ENCODE measurements at places on chromosomes 6 and 20.

DNA sequence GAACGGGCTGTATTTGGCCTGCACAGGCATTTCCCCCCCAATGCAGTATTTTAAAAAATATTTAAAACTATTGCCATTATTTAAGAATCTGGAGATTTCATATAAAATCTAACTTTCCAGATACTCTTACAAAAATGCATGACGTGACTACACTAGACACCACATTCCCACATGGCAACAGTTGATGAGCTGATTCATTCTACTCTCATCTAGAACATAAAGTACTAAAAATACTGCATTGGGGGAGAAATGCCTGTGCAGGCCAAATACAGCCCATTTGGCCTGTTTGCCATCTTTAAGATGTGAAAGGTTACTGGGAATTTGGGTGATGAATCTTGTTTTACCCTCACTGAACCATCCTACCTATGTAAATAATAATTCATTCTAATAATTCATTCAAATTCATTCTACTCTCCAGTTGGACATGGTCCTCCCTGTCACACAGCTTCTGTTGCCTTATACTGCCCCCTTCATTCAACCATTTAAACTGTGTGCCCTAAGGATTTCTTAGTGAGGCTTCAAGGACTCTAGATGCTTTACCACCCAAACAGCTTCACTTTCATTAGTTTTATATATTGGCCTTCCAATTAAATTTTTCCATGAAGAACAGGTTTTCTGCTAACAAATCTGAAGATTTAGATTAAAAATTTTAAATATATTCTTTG, 6.9 kb upstream of the ZSCAN16 start:
- DNase-seq = no peak

DNA sequence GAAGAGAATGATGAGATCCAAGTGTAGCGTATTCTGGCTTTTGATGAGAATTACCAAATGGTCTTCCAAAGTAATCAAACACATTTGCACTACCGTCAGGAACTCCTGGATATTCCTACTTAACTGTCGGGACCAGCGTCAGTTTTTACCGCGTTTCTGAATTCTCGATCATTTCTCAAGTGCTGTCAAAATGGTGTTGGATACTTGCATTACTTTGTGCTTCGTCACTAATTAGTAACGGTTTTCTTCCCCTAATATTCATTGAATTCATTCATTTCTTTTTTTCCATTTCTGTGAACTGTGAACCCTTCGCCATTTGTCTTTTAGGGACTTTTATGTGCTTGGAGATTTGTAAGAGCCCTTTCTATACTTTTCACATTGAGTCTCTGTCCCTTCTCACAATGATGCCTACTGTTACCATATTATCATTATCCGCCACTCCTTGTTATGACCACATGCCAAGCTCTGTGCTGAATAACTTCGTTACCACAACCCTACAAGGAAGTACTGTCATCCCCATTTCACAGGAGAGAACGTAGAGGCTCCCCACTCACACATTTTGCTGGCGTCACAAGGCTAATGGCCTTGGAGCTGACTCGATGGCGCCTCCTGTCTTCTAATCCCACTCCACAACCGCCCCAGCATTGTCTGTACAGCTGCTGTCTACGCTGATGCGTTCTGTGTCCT, 74.2 kb upstream of the QKI start:
- no peak for DNase-seq

DNA sequence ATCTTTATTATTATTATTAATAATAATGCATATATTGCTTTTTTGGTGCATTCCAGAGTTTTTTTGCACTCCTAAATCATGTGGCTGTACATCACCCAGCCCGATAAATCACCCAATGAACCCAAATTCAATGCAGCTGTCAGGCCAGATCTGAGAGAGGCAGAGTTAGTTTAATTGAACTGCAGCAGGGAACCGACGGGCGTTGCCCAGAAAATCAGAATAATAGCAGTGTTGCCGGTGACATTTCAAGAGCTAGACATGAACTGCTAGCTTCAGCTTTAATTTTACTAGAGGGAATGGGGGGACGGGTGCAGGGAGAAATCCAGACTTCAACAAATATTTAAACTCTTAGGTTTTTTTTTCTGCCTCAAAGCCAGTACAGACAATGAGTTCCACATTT, 135.0 kb downstream of the CLIC5 start:
- DNase-seq = no peak

GRCh38 chr6:38141085-38141484, 321.6 kb downstream of the ZFAND3 start:
- DNase-seq = no peak

DNA sequence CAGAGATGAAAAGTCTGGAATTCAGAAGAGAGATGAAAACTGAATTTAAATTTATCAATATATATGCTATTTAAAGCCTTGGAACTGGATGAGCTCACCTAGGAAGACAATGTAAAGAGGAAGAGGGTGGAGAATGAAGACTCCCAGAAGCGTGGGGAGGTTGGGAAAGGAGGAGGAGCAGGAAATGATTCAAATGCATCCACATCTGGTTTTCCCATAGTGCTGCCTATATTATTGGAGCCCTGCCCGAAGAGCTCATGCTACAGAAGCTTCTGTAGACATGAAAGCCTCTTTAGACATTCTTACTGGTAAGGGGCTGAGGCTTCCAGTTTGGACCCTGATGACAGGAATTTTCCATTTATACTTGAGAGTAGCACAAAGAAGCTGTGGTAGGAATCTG, 19.2 kb downstream of the PDE7B start:
- no peak for DNase-seq

GRCh38 chr6:106077881-106078280, 8.3 kb upstream of the PRDM1 start:
- no peak for DNase-seq

DNA sequence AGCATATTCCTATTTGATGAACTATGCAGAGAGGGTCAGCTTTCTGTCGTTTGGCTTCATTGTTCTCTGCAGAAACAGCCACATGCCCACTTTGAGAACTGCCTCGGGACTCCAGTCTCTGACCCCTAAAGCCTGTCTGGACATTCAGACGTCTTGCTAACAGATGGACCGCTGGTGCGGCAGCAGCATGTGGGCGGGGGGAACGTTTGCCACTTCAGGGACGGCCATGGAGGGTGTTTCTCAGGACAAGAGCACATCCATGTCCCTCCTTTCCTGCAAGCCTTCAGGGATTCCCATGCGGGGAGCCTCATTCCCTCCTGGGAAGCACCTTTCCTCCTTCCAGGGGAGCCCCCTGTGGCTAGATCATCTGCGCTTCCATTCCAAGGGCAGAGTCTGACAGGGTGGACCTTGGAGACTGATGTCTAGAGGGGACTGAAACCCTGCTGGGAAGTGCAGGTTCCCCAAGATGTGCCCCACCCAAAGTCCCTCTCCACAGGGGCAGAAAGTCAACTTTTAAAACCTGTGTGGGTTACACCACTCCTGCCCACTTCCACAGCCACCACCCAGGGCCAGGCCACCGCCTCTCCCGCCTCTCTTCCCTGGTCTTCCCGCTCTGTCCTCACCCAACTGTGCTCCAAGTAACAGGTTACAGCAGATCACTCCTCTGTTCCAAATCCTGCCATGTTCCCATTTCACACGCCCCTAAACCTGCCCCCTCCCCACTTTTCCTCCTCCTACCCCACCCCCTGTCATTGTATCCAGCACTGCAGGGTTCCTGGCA, 94.8 kb upstream of the PMEPA1 start:
- DNase-seq = no peak

DNA sequence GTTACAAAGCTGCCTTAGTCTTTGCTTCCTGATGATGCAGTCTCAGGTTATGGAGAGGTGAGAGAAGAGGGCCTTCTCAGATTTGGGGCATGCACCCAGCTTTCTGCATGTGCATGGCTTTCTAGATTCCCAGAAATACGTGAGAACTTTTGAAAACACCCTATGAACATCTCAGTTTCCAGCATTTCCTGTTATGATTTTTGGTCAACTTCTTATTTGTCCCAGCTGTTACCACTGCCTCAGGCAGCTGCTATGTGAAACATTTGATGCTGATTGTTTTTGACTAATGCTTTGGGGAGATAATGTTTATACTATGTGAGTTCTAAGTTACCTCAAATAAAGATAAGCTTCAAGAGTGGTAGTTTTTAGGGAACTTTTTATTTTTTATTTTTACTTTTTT, 9.5 kb upstream of the SNAP25 start:
- no peak for DNase-seq

DNA sequence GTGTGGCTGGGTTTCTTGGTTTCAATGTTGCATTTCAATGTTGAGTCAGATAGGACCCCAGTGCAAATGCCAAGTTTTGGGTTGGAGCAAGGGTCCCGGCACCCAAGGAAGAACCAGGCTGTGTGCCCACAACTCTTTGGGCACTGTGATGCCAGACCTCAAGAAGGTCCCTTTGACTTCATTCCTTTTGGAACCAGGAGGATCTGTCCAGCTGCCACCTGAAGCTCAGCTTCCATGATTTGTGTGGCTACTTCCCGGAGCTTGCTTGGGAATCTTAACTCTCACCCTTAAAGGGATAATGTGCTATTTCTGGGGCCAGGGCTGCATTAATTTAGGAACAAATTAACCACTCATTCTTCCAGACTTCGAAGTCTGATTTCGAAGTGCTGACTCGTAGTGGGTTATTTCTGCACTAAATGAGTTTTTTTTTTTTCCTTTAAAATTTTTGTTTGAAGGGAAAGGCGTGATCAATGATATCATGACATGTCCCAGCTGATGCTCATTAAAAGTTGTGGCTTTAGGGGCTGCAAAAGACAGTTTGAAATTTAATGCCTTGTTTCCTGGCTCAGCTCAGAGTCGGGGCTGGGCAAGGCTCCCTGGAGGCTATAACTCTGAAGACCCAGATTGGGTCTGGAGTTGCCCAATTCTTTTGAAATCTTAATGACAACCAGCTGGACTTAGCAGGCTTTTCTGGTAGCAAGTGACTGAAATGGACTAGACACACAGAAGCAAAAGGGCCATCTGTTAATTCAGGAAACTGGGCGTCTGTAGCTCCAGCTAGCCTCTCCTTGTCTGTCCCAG, 24.0 kb upstream of the PHACTR3 start:
- no peak for DNase-seq

DNA sequence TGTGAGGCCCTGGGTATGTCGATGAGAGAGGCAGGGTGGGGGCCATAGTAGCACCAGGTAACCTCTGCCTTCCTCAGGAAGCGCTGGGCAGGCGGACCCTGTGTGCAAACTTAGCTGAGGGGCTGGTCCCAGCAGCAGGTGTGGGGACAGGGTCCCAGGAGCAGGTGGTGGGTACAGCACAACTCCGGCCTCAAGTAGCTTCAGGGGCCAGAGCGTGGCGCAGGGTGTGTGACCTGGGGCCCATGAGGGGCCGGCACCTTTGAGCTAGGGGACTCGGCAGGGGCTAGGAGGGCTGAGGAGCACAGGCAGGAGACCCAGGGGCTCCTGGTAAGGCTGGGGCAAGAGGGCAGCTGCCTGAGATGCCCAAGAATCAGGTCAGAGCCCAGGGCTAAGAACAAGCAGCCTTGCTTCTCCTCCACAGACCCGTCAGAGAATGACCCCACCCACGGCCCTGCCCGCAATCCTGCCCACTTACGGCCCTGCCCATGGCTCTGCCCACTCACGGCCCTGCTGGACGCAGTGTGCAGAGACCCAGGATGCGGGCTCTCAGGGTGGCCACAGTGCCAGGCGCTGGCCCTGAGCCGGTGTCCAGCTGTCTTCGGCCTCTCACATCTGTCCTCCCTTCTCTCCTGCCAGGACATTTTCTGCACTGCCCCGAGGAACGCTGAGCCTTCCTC, 30.9 kb downstream of the CHRNA4 start:
- DNase-seq = no peak

DNA sequence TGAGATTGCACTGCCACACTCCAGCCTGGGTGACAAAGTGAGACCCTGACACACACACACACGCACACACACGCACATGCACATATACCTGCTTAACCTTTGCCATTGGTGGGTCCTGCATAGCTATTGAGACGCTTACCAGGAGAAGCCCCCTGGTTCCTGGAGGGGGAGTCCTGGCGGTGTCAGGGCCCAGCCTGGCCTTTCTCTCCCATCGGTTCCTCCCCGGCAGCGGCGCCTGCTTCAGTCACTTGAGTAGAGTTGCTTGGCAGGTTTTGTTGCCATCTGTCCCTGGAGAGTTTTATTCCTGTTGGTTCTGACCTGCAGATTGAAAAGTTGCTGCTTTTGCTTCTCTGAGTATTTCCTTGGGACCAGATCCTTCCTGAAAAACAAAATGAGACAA, 20.6 kb upstream of the FAM209A start:
- DNase-seq = no peak

- DNase-seq = no peak
Observed at GRCh38 chr6:147509891-147510290, 1.4 kb downstream of the SAMD5 start.

- DNase-seq = no peak
Observed at GRCh38 chr6:31401403-31401802, 2.0 kb upstream of the MICA start.

DNA sequence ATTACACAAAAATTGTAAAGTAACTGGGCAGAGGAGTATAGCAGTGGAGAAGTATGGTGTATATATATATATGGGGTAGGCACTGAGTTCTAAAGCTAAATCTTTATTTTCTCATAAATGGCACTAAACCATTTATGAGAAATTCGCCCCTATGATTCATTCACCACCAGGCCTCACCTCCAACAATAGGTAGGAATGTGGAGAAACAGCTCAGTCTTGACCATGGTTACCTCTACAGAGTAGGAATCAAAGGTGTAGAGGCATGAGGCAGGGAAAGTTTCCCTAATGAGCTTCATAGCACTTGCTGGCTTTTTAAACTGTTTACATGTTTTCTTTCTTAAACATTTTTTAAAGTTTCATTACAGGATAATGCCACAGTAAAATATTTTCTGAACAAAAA, 36.9 kb upstream of the SUMO4 start:
- DNase-seq = no peak

- DNase-seq = peak; percentile 26
Observed at GRCh38 chr6:113936093-113936934, 34.6 kb downstream of the HDAC2 start.

DNA sequence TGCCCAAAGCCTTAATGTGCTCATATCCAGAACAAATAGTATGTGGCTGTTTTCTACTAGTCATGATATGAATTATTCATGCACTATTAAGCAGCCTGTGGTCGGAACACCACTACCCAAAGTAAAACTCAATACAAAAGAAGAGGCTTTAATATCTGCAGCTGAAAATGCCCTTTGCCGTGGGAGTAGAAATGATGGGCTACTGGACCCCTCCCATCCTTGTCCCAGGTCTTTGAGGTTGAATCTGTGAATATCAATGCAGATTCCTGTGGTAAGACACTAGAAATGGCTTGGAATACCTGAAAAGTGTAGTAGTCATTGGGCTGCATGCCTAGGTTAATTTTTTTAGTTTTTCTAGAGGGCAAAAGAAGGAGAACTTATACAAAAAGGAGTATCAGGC, 303.7 kb downstream of the TBC1D7 start:
- no peak for DNase-seq

- DNase-seq = no peak
Observed at GRCh38 chr20:31717478-31718201, 5.0 kb downstream of the BCL2L1 start.

- DNase-seq = no peak
Observed at GRCh38 chr6:134267917-134268361, 50.0 kb downstream of the SGK1 start.

DNA sequence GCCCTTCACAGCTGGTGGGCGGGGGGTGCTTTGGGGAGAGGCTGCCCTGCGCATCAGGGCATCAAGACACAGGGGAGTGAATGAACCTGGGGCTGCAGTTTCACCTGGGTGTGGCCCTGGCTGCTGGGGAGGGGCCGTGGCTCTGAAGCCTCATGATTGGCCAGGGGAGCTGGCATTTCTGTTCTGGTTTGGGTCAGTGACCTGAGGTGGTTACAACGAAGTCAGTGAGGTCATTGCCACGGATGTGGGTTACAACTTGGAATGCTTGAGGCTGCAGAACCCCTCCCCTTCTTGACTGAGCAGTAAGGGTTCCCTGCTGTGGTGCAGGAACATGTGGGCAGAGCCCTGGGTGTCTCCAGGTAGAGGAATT, 3.0 kb downstream of the TCEA2 start:
- DNase-seq = peak; percentile 66

- DNase-seq = no peak
Observed at GRCh38 chr20:44706301-44707017, 8.7 kb upstream of the CCN5 start.

Data from HuH-7.5 (cell line).